ENCODE measurements at places on chromosomes 12 and 14. TPM values are rescaled to one million over a fixed set of nuclear protein-coding genes. Genes with fewer than 3 reads are reported as not detected.

SLC2A14 gene
- total RNA-seq, result under 0.01 TPM

LAG3 gene
- not detected for total RNA-seq

HOXC4 gene
- not detected for total RNA-seq

SPX gene
- 2.0 TPM for total RNA-seq

BEGAIN gene
- total RNA-seq, result 0.93 TPM

RNASE7 gene
- not detected for total RNA-seq

SLC48A1 gene
- total RNA-seq, result 3.4 TPM

LIN7A gene
- total RNA-seq, result not detected

Measured in melanocyte of skin (primary cell).